ENCODE measurements at places on chromosomes 6 and 20. TPM values are rescaled to one million over a fixed set of nuclear protein-coding genes. Genes with fewer than 3 reads are reported as not detected.

- no peak overlapping the region for H3K27ac ChIP-seq
- no peaks in the 10 kb centered on the region for H3K36me3 ChIP-seq
- H3K27me3 ChIP-seq = no peaks in the 10 kb centered on the region
- no peak overlapping the region for H3K4me3 ChIP-seq
Measured at GRCh38 chr6:139708337-139709199, 334.1 kb upstream of the CITED2 start.

DNA sequence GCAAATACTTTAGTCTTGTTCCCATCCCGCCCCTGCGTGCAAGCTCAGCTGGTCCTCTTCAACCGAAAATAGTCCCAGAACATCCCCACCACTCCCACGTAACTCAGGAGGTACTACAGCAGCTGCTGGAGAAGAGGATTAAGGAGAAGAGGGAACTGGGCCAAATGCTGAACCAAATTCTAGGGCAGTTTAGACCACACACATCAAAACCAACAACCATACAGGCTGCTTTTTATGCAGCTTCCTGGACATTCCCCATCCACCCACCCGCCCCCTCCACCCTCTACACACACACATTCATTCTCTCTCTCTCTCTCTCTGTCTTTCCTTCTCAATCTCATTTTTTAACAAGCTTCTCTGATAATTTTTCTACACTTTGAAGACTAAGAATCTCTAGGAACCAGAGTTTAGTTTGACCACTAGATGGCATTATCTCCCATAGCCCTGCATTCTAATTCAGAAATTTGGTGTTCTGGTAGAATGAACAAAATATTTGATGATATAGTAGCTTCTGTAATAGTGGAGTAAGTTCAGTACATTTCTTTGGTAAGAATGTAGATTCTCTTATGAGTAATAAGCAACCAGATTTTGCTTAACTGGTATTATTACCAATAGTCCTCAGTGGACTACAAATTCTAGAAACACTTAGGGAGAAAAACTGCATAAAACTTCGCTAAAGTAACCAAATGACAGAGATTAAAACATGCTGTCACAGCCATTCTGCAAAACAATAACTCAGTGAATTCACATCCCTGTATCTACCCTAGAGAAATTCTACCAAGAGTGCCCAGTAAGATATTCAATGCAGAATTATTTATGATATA lies 52.1 kb upstream of the BEND6 start:
- H3K4me3 ChIP-seq = no peak overlapping the region
- H3K27me3 ChIP-seq = no peaks in the 10 kb centered on the region
- H3K36me3 ChIP-seq = no peaks in the 10 kb centered on the region
- peak; percentile 9 for DNase-seq

- no peaks in the 10 kb centered on the region for H3K4me1 ChIP-seq
- H3K4me3 ChIP-seq = no peak overlapping the region
- no peaks in the 10 kb centered on the region for H3K27me3 ChIP-seq
- H3K27ac ChIP-seq = no peak overlapping the region
- H3K36me3 ChIP-seq = no peaks in the 10 kb centered on the region
- no peak for DNase-seq
Measured at GRCh38 chr6:121951918-121952379, 447.5 kb upstream of the HSF2 start.

GRCh38 chr6:153625089-153625488 lies 414.0 kb upstream of the OPRM1 start:
- H3K27me3 ChIP-seq = no peaks in the 10 kb centered on the region
- peaks cover 9% of the 10 kb centered on the region for H3K4me1 ChIP-seq
- no peak for DNase-seq
- no peak overlapping the region for H3K27ac ChIP-seq
- H3K36me3 ChIP-seq = no peaks in the 10 kb centered on the region

- no peak for DNase-seq
- H3K4me3 ChIP-seq = no peak overlapping the region
- no peaks in the 10 kb centered on the region for H3K4me1 ChIP-seq
- no peaks in the 10 kb centered on the region for H3K27me3 ChIP-seq
- no peaks in the 10 kb centered on the region for H3K36me3 ChIP-seq
Measured at GRCh38 chr20:14049111-14049510, 53.8 kb downstream of the MACROD2 start.

DNA sequence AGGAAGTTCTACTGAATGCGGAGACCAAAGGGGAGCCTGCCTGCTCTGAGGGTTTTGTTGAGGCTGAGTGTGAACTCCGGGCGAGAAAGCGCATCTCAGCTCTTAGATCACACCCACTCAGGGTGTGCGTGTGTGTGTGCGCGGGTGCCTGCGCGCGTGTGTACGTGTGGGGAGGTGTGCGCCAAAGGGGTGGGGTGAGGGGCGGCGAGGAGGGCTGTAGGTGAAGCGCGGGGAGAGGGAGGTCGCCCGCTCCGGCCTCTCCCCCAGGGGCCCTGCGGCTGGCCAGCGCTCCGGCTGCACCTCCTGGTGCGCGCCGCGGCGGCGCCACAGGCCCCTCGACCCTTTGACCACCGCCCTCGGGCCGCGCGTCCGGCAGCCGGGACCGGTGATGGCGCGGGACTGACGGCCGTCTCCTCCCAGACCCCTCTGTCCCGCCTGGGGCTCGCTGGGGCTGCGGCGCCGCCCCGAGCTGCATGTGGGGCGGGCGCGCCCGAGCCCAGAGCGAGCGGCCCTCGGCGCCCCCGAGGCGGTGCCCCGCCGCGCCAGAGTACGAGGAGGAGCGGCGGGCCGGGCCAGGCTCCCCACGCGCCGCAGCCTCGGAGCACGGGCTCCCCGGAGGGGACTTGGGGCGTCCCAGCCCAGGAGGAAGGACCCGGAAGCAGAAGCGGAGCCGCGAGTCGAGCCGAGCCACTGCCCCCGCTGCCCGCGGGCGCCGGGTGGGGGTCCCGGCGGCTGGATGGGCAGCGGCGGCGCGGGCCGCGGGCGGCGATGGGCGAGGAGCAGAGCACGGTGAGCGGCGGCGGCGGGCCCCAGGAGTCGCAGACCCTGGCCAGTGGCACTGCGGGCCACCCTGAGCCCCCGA lies at the start of gene RNF217:
Gene RNF217, plus strand, starts transcription at position 661 of the 862 bp plus-strand sequence. Its CDS starts 108 bp downstream, at position 769.
- DNase-seq = peak; percentile 71
- peak within 1 kb of the TSS; percentile 96 for H3K27ac ChIP-seq
- peaks cover 42% of the 10 kb centered on the region for H3K4me1 ChIP-seq
- peaks cover 4% of the 10 kb centered on the region for H3K36me3 ChIP-seq

DNA sequence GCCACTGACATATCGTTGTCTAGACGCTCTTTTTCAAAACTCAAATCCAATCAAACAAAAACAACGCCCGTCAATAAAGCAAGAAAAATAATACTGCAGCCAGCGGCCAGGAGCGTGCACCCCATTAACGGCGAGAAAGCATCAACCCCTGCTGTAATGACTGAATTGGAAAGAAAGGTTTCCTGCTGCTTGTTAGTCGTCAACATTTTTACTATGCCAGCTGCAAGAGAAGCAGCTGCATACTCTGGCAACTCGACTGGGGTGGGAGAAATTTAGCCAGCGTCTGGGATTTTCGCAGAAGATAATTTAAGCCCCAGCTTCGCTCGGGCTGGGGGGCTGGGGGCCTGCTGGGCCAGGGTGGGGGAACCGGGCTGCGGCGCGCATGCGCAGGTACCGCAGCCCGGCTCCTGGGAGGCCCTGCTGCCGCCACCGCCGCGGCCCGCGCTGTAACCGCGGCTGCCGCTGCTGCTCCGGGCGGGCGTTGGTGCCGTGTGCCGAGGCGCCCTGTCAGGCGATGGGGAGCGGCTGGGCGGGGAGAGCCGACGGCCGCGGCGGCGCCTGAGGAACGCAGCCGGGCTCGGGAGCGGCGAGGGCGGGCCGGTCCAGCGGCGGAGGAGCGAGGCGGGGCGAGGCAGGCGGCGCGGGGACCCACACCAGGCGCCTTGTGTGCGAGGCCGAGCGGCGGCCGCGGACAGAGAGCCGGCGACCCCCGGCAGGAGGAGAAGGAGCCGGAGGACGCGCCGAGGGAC lies 732 bp upstream of the STXBP5 start:
- peak overlapping the region; percentile 97 for H3K27ac ChIP-seq
- H3K4me3 ChIP-seq = peak overlapping the region; percentile 92
- H3K4me1 ChIP-seq = peaks cover 26% of the 10 kb centered on the region
- no peaks in the 10 kb centered on the region for H3K36me3 ChIP-seq
- DNase-seq = peak; percentile 43

- no peaks in the 10 kb centered on the region for H3K27me3 ChIP-seq
- H3K27ac ChIP-seq = no peak overlapping the region
- no peak for DNase-seq
- no peaks in the 10 kb centered on the region for H3K4me1 ChIP-seq
Measured at GRCh38 chr6:55286824-55287223, 40.4 kb upstream of the GFRAL start.

The IYD gene
- polyA plus RNA-seq = not detected

GRCh38 chr20:9995510-9996272 lies 39.1 kb upstream of the ANKEF1 start:
- H3K4me3 ChIP-seq = no peak overlapping the region
- no peak for DNase-seq
- H3K27me3 ChIP-seq = no peaks in the 10 kb centered on the region

GRCh38 chr6:157462956-157463742 lies 82.2 kb downstream of the ZDHHC14 start:
- peaks cover 9% of the 10 kb centered on the region for H3K4me1 ChIP-seq
- no peaks in the 10 kb centered on the region for H3K36me3 ChIP-seq
- no peak overlapping the region for H3K27ac ChIP-seq
- DNase-seq = no peak
- H3K4me3 ChIP-seq = no peak overlapping the region

The HCRTR2 gene
- not detected for polyA plus RNA-seq

DNA sequence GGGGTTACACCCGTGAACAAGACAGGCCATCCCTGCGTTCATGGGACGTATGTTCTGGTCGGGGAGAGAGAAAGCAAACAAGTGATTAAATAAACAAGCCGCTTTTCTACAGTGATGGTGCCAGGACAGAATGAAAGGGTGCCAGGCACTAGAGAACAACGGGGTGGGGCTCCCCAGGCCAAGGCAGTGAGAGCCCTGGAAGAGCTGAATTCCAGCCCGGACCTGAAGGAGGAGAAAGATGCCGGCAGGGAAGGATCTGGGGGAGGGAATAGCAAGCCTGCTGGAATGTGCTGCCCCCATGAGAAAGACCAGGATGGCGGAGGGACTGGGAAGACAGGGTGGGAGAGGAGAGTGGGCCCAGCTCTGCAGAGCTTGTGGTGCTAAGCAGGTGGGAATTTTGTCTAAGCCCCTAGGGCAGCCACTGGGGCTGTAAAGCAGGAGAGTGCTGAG lies 7.5 kb downstream of the SNAI1 start:
- no peaks in the 10 kb centered on the region for H3K27me3 ChIP-seq
- no peaks in the 10 kb centered on the region for H3K36me3 ChIP-seq
- H3K4me3 ChIP-seq = no peak overlapping the region
- H3K4me1 ChIP-seq = peaks cover 65% of the 10 kb centered on the region

GRCh38 chr20:14775778-14776177 lies 438.4 kb upstream of the FLRT3 start:
- H3K27ac ChIP-seq = no peak overlapping the region
- H3K4me3 ChIP-seq = no peak overlapping the region
- no peaks in the 10 kb centered on the region for H3K36me3 ChIP-seq
- H3K27me3 ChIP-seq = no peaks in the 10 kb centered on the region
- no peak for DNase-seq

DNA sequence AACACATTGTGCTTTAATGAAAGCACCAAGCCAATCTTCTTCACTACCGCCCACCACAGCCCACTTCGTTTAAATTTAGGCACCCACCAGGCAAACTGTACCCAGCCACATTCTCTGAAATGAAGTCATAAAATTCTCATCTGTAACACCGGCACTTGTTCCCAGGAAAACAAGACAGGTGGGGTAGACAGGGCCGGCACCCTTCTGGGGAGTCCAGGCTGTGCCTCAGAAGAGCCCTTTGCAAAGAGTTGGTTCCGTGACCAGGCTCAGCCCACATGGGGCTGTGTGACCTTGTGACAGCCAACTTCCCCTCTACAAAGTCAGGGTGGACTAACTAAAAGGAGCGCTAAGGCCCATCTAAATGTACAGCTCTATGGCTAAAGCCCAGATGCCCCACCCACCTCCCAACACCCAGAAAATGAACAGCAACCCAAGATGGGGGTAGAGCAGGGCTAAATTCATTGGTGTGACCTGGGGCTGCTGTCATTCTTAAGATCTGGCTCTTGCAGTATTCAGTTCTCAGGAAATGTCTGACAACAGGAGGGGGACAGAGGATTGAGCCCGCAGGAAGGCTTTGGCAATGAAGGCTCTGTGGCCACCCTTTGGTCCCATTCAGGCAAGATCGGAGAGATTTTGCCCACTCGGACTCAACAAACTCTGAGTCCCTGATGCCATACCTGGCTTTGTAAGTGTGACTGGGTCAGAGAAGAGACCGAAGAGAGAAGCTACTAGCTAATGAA lies 56.7 kb downstream of the TRERF1 start:
- H3K36me3 ChIP-seq = no peaks in the 10 kb centered on the region
- H3K4me1 ChIP-seq = peaks cover 31% of the 10 kb centered on the region
- H3K27ac ChIP-seq = peak overlapping the region; percentile 50
- no peak overlapping the region for H3K4me3 ChIP-seq
- no peak for DNase-seq

DNA sequence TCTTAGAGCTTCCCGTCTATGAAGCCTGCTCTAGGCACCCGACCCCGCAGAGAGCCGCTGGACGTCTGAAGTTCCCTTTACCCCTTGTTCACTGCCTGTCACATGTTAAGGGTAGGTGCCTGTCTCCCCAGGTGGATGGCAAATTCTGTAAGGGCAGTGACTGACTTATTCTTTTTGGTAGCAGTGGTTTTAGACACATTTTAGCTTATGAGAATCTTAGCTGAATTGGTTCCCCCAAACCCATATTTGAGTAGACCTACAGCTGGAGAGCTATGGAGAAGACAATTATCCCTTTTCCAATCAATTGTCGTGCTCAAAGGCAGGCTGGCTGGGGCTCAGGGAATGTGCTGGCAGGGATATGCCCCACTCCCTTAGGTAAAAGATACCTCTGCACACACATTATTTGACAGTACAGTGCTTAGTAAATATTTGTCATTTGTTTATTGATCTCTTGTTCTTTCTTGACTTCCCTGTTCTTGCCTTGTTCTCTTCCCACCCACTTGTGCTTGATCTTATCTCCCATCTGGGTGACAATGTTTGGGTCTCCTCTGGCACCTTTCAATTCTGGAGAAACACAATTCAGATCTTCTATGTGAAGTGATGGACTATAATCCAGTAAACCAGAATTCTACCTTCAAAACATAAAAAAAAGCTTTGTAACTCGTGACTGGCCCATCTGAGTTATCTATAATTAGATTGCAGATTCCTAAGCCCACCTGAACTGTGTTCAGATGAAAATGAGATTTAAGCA lies 114.3 kb upstream of the SLC2A12 start:
- no peaks in the 10 kb centered on the region for H3K27me3 ChIP-seq
- H3K27ac ChIP-seq = no peak overlapping the region
- H3K36me3 ChIP-seq = peaks cover 42% of the 10 kb centered on the region
- no peak overlapping the region for H3K4me3 ChIP-seq

- H3K36me3 ChIP-seq = peaks cover 44% of the 10 kb centered on the region
- no peak overlapping the region for H3K4me3 ChIP-seq
- H3K27me3 ChIP-seq = no peaks in the 10 kb centered on the region
- DNase-seq = no peak
- no peaks in the 10 kb centered on the region for H3K4me1 ChIP-seq
Measured at GRCh38 chr20:41094353-41095055, 42.8 kb upstream of the PLCG1 start.

- no peak overlapping the region for H3K4me3 ChIP-seq
- DNase-seq = no peak
- no peak overlapping the region for H3K27ac ChIP-seq
- H3K36me3 ChIP-seq = no peaks in the 10 kb centered on the region
Measured at GRCh38 chr6:45687570-45687969, 309.8 kb upstream of the SUPT3H start.
